ENCODE measurements at places on chromosomes 5 and 9.

- no peak for DNase-seq
Measured at GRCh38 chr9:130899051-130899748, 2.6 kb upstream of the QRFP start.

DNA sequence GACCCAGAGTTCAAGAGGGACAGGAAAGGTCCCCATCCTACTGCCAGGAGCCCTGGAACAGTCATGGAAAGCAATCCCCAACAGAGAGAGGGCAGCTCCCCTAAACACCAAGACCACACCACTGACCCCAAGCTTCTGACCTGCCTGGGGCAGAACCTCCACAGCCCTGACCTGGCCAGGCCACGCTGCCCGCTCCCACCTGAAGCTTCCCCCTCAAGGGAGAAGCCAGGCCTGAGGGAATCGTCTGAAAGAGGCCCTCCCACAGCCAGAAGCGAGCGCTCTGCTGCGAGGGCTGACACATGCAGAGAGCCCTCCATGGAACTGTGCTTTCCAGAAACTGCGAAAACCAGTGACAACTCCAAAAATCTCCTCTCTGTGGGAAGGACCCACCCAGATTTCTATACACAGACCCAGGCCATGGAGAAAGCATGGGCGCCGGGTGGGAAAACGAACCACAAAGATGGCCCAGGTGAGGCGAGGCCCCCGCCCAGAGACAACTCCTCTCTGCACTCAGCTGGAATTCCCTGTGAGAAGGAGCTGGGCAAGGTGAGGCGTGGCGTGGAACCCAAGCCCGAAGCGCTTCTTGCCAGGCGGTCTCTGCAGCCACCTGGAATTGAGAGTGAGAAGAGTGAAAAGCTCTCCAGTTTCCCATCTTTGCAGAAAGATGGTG, 31.6 kb downstream of the CD180 start:
- DNase-seq: no peak

DNA sequence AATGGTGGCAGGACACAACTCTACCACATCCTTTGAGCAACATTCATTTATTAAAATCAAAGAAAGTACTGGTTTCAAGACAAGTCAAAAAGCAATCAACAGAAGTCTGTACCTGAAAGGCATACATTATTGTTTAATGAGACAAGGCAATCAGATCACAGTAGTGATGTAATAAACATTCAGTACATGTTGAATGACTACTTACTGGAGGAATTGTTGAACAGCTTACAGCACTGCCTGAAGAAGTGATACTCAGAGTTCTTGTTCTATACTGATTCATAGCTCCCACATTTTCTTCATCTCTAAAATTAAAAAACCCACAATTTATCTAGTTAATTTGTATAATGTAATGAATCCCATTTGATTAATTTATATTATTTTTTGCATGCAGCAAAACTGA, 18.2 kb downstream of the RIOK2 start:
- DNase-seq: no peak

DNA sequence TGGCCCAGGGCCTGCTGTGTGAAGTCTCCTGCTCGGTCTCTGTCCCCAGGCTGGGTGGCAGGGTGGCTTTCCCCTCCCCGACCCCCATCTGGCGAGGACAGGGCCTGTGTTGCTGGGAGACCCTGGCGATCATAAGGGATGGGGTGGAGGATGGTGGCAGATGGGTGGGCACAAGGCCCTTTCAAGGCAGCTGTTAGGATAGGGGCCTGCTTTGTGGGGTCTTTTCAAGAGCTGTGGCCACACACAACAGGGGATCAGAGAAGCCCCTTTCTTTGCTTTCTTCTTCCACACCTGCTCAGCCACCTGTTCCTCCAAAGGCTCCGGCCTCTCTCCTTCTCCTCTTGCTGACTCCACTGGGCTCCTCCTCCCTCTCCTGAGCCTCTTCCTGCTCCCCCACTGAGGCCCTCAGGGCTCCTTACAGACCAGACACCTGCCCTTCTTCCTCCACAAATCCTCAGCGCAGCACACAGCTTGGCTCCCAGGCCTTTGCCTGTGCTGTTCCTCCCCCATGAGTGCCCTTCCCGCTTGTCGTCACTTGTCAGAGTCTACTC, 15.0 kb upstream of the NEURL1B start:
- DNase-seq: no peak

GRCh38 chr5:133381571-133382365, 230.6 kb downstream of the FSTL4 start:
- no peak for DNase-seq

DNA sequence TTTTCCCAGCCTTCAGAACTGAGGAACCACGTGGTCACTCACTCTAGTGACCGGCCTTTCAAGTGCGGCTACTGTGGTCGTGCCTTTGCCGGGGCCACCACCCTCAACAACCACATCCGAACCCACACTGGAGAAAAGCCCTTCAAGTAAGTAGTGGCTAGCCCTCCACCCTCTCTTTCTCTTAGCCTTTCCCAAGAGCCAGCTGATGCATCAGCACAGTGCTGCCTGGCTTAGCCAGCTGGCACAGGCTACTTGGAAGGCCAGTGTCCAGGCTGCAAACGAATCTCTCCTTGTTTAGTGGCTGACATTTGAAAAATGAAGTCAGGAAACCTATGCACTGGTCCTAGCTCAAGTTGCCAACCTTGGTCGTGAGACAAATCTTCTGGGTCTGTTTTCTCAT, 91.1 kb downstream of the PRDM6 start:
- DNase-seq: no peak

GRCh38 chr5:149887622-149888183, 56.9 kb downstream of the PDE6A start:
- DNase-seq: no peak

DNA sequence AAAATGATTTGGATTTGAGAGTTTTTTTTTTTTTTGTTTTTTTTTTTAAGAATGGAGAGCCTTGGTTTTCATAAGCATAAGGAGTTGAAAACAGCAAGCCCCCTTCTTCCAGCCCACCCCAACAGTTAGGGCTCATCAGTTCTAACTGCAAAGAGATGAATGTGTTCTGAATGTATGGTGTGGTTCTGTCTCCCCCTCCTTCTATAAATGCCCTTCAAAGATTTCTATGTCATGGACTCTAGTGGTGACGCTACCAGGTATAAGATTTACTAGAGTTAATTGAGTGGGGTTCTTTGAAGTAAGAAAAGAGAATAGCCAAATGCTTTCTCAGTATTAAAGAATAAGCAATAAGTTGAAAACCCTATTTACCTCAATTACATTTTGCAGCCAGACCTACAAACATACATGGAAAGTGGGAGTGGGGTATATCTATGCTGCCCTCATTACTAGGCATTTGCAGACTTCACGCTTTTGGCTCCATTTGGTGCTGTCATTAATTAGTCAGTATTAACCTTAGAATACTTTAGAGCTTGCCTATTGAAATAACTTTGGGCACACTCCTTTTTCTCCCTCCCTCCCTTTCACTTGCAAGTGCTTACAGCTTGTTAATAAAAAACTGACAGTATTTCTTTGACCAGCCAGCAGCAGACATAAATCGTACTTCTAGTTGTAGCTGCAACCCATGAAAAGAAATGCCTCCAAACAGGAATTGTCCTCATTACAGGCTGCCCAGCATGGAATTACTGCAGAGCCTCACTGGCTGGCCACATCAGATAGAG, 667.2 kb upstream of the ZNF608 start:
- DNase-seq: no peak

- DNase-seq: no peak
Measured at GRCh38 chr9:2178034-2178734, 163.0 kb downstream of the SMARCA2 start.

DNA sequence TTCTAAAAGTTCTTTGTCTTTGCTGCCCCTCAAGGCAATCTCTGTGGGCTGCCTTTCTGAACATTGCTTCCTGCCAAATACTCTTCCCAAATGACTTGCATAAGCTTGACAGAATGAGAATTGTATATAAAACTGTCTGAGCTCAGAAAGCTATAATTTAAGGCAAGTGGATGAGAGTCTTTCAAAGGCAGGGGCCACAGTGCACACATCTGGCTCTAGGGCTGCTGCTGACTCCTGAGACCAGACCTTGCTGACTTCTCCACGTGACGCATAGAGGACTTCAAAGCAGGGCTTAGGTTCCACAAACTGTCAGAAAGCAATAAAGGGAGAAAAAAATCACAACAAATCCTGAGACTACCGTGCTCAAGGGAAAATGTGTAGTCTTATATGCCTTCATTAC, 79.4 kb upstream of the DIRAS2 start:
- DNase-seq: no peak

- no peak for DNase-seq
Measured at GRCh38 chr9:104448036-104448435, 56.0 kb upstream of the OR13F1 start.

- DNase-seq: no peak
Measured at GRCh38 chr9:110923601-110924000, 114.7 kb downstream of the LPAR1 start.

DNA sequence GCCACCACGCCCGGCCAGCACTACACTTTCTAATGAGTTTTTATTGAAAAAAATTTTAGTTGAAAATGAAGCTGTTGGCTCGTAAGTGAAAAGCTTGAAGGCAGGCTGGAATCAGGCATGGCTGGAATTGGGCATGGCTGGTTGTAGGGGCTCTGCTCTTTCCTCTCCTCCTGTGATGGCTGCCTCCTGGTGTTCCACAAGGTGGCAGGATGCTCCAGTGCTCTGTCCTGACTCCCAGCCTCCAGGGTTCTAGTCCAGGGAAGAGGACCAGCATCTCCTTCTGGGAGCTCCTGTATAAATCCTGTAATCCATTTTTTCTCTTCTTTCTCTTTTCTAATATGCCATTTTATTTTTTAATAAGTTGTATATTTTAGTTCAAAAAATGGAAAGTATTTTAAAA, 57.2 kb upstream of the DHFR start:
- no peak for DNase-seq

DNA sequence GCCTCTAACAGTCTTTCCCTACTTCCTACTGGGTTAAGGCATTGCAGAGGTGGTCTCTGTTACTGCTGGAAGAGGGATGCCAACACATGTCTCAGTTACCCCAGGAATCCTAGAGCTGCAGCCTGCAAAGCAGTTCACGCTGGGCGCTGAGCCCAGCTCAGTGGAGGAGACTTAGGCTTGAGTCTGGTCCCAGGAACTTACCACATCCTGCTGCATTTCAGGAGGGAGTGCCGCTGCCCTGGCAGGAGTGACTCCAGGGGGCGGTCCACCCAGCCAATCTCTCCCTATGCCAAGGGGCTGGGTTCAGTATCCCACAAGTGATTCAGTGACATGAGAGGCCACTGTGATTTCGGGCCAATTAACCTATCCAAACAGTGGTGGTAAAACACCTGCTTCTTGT, 7.6 kb downstream of the TTC16 start:
- DNase-seq: no peak

DNA sequence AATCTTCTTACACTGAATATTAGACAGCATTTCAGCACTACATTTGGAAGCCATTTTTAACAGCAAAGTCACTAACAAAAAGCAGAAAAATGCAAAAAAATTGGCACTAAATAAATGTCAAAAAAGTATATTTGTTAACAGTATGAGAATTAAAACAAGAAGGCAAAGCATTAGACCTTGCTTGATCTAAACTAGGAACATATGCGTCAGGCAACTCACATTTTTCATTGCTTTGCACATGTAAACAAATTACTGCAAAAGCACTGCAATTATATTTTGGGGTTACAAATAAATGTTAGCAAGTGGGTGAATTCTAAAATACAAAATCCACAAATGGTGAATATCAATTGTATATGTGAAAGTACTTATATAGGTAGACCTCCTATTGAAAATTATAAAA, 49.0 kb upstream of the RAPGEF6 start:
- DNase-seq: no peak

DNA sequence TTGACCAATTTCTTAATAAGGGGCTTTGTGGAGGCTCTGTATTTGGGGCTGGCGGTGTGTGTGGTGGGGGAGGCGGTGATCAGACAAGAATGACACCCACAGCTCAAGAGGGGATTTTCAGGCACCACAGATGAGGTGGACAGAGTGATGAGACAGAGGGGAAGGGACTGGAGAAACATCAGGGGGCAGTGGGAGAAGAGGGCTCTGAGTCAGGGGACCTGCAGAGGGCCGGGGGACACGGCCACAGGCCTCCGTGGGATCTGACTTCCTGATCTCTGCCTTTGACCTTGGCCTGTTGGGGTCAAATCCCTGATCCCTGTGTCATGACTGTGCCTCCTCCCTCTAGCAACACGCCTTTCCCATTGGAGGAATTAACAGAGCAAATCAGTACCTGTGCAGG, 197.7 kb downstream of the C9orf50 start:
- no peak for DNase-seq

GRCh38 chr9:110763568-110763967, 95.0 kb downstream of the MUSK start:
- DNase-seq: no peak

DNA sequence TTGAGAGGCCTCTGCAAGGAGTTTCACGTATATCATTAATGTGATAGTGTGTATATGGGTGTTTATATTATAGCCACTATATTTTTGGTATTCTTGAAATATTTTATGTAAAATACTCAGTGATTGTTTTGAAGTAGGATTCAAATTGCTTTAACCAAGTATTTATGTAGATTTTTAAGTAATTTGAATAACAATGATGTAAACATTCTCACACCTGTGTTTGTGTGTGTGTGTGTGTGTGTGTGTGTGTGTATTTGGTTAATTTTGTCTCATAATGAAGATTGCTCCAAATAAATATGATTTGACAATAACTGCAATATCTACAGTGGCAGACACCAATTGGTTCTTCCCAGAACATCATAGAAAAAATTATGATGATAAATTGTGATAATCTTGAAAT, 293.4 kb downstream of the CD180 start:
- no peak for DNase-seq

- DNase-seq: no peak
Measured at GRCh38 chr5:108379722-108380530, 2.0 kb downstream of the FBXL17 start.

GRCh38 chr9:4065054-4065453, 234.8 kb downstream of the GLIS3 start:
- no peak for DNase-seq

- DNase-seq: no peak
Measured at GRCh38 chr5:168734620-168735300, 155.6 kb upstream of the PANK3 start.

DNA sequence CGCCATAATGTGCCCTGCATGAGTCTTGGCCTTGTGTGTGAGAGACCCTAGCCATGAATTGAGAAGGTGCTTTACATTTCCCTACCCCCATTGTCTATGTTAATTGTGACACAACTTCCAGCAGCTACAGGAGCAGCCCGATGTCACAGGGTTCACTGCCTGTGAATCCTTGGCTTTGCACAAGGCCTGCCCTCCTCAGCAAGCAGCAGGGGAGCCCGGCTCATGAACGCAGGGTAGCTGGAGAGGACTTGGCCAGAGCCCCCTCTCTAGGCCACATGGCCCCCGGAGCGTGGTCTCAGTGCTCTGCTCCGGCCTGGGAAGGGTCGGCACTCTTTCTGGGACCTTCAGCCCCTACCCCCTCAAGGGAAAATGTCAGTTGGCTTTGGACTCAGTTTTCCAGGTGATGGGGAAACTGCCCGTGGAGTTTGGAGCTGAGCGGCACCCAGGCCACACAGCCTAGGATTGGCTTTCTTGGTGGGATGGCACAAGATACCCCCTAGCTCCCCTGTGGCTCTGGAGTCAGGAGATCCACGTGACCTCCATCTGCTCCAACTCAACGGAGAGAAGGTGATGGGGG, 160.8 kb downstream of the DAB2IP start:
- no peak for DNase-seq
